ENCODE measurements at places on chromosomes 12 and 14.

DNA sequence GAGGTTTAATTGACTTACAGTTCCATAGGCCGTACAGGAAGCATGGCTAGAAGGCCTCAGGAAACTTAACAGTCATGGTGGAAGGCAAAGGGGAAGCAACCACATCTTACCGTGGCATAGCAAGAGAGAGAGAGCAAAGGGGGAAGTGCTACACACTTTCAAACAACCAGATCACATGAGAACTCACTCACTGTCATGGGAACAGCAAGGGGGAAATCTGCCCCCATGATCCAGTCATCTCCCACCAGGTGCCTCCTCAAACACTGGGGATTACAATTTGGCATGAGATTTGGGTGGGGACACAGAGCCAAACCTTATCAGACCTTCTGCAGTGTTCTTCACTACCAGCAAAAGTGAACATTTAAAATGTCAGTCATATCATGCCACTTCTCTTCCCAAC, 58.9 kb downstream of the USP15 start:
- DNase-seq: no peak

DNA sequence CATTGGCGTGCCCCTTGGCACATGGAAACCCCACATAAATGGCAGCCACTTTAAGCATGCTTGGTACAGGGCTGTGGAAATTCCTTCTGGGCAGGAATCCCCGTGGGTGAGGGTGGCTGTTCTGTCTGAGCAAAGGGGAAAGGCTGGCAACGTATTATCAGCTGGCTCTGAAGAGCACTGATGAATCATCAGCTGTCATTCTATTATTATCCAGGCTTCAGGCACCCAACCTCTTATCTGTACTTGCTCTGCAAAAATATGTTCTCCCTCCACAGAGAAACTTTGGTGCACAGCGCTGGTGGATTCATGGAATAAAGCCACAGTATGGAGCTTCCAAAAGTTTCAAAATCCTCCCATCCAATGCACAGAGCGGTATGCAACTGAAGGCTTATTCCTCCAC, 167.1 kb downstream of the TBX5 start:
- peak; percentile 88 for DNase-seq

DNA sequence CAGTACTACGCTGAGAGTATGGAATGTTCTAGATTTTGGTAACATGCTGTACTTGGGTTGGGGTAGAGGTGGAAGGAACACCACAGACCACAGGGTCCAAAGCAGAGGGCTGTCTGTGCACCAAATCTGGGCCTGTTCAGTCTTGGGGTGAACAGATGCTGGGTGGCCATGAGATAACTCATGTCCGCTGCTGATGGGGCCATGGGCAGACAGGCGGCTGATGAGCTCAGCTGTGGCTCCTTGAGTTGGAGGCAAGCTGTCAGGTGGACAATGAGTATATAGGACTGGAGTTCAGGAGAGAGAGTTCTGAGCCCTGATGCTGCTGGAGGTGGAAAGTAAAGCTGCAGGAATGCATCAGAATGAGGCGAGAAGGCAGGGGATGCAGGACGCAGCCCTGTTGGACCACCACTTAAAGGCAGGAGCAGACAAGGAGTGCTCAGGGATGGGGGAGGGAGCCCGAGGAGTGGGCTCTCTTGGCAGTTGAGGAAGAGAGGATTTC, 6.2 kb downstream of the SMIM41 start:
- DNase-seq: no peak

- DNase-seq: no peak
Observed at GRCh38 chr14:53529519-53529918, 376.4 kb upstream of the DDHD1 start.

- peak; percentile 23 for DNase-seq
Observed at GRCh38 chr12:94769047-94769420, 118.7 kb upstream of the TMCC3 start.

- no peak for DNase-seq
Observed at GRCh38 chr12:38162013-38162412, 154.6 kb upstream of the ALG10B start.

- no peak for DNase-seq
Observed at GRCh38 chr14:96250485-96250884, 5.5 kb upstream of the BDKRB1 start.

- peak; percentile 65 for DNase-seq
Observed at GRCh38 chr12:52052468-52053186, 1.4 kb downstream of the NR4A1 start.

- no peak for DNase-seq
Observed at GRCh38 chr12:113889891-113890581, 76.1 kb downstream of the RBM19 start.

DNA sequence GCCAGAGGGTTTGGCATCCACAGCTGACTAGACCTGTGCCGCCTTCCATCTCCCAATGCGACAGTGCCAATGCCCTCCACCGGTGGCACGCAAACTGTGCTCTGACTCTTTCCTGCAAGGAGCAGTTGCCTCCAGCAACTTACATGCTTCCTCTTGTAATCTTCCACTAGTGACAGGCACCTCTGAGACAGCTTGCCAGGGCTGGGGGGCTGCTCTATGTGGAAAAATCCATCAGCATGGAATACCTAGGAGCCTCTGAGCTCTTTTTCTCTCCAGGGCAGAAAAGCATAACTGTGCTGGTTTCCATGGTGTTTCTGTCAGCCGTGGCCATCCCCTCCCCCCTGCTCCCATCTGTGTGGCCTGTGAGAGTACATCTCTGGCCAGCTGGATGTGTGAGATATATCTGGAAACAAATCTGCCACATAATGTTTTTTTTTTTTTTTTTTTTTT, 110.6 kb downstream of the MYRFL start:
- DNase-seq: no peak

DNA sequence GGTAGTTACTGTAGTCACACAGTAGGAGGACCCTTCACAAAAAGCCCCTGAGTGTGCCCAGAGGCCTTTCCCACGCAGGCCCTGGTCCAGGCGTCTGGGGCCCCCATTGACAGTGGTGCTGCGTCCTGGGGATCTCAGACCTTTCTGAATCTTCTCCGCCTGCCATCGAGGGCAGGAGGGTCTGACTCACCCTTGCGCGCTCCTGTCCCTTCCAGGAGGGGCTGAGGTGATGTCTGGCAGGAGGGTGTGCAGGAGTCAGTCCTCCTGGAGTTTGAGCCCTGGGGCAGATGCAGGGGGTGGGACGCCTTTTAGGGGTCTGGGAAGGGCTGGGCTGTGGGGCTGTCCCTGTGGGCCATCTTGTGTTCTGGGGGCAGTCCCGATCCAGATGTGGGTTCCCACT, 386.8 kb downstream of the TMEM121 start:
- DNase-seq: no peak

DNA sequence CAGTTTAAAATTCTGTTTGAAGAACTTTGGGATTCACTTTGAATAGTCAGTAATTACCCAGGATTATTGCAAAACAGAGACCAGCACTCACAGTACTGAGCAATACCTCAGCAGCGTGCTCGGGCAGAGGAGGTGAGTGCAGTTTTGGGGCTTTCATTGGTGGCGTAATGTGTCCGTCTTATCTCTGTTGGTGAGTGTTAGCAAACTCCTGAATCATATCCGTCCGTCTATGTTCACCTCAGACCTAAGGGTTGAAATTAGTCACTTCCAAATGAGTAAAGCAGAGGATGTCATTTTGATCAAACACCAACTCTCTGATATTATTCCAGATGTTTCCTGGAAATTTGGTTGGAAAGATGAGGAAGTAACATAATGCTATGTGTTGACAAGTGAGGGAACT, 82.8 kb downstream of the BORCS5 start:
- DNase-seq: peak; percentile 92

GRCh38 chr14:61838661-61839245, 76.5 kb downstream of the SNAPC1 start:
- DNase-seq: peak; percentile 52

- DNase-seq: peak; percentile 77
Observed at GRCh38 chr14:80491131-80491530, 279.8 kb upstream of the DIO2 start.

DNA sequence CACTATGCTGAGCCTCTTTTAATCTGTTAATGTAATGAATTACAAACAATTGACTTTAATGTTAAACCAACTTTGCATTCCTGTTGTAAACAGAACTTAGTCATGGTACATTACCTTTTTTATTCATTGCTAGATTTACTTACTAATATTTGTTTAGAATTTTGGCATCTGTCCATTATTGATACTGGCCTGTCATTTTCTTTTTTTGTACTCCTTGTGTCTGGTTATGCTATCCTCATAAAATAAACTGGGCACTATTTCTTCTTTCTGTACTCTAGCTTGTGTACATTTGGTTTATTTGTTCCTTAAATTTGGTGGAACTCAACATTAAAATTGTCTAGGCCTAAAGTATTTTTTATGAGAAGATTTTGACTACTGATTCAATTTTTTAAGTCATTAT, 32.1 kb downstream of the SPATA7 start:
- DNase-seq: no peak

DNA sequence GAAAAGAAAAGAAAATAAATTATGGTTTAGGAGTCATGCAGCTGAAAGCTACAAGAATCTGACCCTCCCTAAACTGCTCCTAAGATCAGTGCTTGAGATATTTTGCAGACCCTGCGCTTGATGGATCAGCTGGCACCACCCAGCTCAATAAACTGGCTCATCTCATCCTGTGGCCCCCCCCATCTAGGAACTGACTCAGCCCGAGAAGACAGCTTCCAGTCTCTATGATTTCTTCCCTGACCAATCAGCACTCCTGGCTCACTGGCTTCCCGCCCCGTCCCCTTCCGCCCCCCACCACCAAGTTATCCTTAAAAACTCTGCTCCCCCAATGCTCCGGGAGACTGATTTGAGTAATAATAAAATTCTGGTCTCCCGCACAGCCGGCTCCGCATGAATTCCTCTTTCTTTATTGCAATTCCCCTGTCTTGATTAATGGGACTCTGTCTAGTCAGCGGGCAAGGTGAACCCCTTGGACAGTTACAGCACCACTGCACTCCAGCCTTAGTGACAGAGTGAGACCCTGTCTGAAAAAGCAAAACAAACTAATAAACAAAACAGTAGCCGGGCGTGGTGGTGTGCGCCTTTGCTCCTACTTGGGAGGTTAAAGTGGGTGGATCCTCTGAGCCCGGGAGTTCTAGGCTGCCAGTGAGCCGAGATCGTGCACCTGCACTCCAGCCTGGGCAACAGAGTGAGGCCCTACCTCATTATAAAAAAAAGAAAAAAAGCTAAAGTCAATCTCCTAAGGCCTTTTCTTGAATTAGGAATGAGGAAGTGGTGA, 24.5 kb upstream of the SPTLC2 start:
- no peak for DNase-seq

DNA sequence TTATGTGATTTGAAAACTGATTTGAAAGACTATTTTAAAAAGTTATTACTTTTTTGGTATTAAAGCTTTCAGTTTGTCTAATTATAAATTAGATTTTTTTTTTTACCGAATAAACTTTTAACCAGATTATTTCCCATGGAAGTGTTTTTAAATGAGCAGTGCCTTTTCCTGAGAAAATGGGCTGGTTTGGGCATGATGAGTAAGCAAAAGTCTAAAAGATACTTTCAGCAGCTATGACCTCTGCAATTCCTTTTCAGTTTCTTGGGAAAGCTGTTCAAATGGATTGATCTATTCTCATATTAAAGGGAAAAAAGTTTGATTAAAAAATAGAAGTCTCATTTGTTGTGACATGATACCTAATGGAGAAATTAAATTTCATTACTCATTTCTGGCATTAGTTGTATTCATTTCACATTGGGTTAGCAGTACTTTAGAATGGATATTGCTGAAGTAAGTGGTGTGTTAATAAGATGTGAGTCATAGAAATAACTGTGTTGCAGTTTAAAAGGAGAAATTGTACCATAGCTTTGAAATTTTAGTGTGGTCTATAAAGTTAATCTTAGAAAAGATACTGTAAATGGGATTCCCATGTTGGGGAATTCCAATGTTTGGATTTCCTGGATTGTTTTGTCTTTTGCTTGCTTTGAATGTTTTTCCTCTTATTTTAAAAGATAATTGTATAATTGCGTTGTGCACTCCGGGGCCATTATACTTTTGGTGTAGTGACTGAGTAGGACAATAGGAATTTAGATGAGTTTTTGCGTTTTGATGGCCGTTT, 21.0 kb downstream of the KTN1 start:
- DNase-seq: peak; percentile 63

- DNase-seq: peak; percentile 94
Observed at GRCh38 chr12:101939856-101940265, 62.5 kb downstream of the DRAM1 start.

DNA sequence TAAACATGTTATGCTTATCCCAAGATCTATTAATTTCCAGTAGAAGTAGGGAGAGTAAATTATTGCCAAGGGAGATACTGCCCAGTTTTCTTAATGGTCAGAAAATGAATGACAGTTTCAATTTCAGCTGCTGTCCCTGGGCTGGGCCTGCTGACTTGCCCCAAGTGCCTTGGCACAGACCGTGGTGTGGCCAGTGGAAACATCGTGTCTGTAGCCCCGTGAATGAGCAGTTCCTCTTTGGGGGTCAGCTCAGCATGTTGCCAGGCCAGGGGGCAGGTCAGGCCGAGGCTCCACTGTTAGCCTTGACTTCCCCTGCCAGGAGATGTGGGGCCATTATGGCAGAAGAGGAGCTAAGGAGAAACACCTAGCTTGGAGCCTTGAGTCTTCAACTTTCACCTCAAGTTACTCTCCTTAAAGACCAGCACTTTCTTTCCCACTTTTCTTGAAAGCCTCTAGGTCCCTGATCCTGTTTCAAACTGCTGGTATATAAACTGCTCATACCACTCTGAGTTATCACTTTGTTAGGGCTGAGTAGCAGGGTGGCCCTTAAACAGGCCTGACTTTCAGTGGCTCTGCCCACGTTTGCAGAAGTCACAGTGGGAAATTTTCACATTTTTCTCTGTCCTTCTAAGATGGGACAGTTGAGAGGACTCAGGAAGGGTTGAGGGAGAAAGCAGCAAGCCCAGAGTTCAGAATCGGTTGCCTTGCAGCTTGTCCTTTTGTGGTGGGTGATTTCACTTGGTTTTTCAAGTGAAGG, 73.2 kb downstream of the SUSD6 start:
- DNase-seq: no peak

- DNase-seq: no peak
Observed at GRCh38 chr14:99870617-99871016, 77.4 kb downstream of the EML1 start.

DNA sequence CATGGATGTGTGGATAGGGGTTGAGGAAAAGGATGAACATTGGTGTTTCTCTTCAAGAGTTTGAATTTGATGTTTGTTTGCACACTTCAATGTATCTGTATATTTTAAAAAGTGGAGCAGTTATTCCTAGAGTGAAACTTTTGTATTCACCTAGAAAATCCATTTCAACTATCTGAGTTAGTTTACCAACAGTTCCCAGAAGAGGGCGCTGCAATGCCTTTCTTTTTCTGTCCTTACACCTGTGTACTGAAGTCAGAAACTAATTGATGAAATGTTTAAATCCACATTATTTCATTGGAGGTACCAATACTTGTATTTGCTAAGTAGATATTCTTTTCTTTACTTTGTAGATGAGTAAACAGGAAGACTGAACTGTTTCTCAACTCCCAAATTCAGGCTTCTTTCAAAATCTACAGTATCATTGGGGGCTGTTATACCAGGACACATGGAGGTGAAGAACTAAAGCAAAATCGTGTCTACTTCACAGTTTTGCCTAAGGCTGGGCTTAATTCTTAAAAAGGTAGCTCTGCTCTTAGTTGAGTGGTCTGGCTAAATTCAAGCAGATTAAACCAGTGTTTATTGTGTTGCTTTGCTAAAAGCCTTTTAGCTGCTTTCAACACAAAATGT, 26.6 kb upstream of the KLRB1 start:
- peak; percentile 74 for DNase-seq

All from fibroblast of the aortic adventitia (primary cell).